NCI-H1417 (cell line): ENCODE measurements at places on chromosomes 2 and 18.

- no peak for DNase-seq
These were observed 4.2 kb upstream of the SFXN5 start for GRCh38 chr2:73075477-73076373.

DNA sequence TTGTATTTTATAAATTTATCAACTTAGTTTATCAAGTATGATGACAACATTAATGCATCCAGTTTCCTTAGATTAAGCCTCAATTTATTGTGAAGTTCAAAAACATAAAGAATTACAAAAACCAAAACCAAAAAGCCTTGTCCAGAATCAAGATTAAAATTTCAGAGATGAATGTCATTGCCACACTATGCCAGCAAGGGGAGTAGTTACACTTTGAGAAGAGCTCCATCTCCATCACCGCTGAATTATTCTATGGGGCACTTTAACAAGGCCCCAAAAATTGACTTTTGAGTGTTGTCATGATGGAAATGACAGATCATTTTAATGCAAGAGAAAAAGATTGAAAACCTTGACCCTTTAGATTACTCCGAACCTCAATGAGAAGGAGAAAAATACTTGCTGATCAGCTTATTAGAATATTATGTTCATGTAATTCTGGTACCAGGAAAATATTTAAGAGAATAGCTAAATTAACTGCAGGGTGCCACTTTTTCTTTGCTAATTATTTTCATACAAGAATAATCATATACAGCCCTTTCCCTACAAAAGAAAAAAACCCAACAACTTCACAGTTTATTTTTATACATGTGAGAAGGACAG lies 152.5 kb upstream of the AQP4 start:
- DNase-seq, result peak; percentile 33

DNA sequence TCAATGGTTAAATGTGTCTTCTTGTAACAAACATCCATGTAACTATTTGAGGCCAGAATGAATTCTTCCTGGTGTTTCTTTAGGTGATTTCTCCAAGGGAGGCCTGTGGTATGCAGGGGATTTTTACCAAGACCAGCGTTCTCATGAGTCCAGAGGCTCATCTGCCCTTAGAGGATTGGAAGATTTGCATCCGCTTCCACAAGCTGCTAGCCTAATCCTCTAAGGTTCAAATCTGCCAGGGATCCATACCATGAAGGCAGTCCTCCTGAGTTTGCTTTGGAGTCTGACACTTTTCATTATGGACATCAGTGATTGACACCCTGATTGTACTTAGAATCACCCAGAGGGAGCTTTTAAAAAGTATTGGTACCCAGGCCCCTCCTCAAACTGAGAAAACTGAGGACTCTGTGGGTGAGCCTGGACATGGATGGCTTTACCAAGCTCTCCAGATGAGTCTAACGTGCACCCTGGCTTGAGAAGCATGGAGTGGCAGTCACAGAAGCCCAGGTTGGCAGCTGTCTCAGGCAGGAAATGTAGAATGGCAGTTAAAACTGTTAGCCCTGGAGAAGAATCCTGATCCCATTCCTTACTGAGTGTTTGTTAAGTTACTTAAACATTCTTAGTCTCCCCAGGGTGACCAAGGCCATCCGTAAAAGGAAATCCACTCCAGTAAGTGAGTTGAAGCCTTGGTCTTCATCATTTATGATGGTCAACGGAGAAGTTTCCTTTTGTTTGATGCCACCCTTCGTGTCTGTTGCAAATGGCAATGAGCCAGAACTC lies 95.3 kb upstream of the RMDN2 start:
- DNase-seq, result no peak

GRCh38 chr2:67716895-67717396 lies 319.8 kb downstream of the ETAA1 start:
- DNase-seq, result no peak

- DNase-seq, result no peak
These were observed 144.7 kb upstream of the STK17B start for GRCh38 chr2:196316050-196316430.

DNA sequence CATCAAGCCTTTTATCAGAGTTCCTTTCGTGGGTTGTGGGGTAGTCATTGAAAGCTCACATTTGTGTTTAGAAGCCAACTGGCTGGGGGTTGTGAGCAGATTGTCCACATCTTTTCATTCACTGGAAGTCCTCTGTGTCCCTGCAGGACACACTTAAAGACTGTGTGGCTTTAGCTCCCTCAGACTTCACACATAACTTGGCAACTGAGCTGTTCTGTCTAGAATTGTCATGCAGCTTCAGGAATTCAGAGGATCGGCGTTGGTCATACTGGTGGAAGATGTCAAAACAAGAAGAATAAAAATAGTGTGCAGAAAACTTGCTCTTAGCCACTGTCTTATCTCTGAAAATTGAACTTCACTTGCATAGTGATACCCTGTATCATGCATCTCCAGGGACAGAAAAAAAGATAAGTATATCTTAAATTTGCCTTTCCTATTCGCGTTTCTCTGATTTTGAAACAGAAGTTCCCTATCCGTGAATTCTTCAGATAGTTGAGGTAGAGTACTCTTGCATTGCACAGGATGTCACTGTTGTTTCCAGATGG lies 49.6 kb downstream of the TRAPPC12 start:
- DNase-seq, result no peak

DNA sequence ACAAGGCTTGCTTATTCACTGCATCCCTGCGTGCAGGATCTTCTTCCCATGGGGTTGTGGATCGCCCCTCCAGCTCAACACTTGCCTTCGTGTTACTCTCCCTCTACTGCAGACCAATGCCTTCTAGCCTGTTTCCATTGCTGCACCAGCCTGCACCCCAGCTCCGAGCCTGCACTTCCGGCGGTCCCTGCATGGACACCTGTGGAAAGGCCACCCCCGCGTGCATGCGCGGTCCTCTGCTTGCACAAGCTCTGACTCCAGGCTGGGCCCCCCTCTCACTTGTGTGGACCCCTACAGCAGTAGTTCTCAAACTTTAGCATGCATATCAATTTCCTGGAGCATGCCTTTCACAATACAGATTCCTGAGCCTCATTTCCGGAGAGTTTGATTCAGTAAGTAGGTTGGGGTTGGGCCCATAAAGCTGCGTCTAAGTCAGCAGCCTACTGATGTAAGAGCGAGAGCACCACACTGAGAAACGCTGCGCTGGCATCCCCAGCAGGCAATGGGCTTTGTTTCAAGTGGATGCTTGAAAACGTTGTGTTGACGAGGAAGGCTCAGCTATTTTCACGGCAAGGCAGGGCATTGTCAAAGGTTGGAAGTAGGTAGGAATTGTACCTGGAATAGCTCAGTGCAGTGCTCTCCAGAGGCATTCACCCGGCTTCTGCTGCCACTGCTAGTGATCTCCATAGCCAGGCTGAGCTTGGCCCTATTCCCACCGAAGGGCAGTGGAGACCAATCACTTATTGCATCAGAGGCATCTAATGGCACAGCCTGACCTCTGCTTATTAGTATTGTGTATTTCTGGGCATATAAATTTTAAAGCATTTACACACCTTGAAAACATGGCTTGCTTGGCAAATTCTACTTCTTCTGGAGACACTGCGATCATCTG lies 32.6 kb downstream of the CREG2 start:
- DNase-seq, result no peak

DNA sequence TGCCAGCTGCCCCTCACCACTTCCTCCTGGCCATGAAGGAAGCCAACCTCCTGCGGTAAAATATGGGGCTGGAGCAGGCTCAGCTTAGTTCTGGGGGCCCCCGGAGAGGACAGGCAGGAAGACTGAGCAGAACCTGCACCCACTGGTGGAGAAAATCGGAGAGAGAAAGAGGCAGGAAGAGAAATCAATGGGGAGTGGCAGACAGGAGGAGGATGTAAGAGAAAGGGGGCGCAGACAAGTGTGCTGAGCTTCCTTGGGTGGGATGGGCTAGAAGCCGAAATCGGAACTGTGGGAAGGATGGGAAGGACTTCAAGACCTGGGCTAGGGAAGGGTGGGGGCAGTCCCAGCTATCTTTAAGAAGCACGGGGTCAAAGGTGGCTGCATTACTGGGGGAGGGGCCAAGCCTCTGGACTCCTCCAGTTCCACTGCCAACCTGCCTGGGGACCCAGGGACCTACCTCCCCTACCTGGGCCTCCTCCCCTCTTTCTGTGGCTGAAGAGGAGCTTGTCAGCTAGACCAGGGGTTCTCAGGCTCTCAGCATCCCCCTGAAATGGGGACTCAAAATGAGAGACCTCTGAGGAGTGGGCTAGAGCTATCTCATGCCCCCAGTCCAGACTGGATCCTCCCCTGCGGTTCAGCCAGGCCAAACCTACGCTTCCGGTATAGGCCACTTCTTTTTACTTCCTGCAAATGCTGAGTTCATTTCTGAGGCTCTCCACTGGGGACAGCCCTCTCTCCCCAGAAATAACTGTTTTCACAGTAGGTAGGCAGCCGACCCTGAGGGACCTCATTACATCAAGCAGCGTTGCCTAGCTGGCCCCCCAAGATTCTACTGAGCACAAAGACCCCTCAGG lies 33.6 kb upstream of the B3GNT7 start:
- no peak for DNase-seq

DNA sequence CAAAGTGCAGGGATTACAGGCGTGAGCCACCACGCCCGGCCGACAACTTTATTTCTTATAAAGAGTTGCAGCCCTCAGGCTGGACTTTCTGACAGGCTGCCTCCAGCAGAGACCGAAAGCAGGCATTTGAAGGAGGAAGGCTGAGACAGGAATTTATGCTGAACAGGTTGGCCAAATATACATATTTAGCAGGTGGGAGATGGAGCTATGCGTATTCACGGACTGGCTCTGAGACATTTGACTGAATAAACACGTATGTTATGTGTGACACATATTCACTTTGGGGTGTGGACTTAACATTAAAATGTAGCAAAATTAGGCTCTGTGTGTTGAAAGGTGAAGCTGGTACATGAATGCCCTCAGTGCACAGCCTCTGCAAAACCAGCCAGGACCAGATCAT lies 65.9 kb downstream of the SNTG2 start:
- DNase-seq, result no peak

- no peak for DNase-seq
These were observed 36.3 kb upstream of the NRXN1 start for GRCh38 chr2:51068237-51068636.

GRCh38 chr2:47239119-47239969 lies 84.2 kb upstream of the STPG4 start:
- DNase-seq, result peak; percentile 15

DNA sequence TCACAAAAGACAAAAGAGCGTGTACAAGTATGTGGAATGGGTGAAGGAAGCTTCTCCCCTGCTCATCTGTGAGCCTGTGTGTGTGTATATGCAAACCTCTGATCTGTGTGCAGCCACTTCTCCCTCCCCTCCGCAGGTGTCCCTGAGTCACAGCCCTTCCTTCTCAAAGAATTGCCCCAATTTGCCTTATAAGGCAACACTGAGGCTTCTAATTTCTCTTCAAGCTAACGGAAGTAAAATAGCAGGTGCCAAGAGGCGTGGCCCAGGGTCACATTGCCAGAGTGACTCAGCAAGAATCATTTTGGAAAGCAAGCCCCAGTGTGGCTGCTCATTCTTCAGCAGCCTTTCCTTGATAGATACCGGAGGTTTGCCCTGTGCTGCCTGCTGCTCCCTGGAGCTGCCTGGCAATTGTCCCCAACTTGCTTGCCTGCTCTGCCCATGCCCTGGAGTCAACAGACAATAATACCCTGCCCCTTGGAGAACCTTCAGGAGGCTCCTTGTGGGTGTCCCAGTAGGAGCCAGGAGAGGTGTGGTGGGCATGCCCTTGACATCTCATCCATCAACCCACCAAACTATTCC lies 37.3 kb upstream of the BMP10 start:
- peak; percentile 49 for DNase-seq

DNA sequence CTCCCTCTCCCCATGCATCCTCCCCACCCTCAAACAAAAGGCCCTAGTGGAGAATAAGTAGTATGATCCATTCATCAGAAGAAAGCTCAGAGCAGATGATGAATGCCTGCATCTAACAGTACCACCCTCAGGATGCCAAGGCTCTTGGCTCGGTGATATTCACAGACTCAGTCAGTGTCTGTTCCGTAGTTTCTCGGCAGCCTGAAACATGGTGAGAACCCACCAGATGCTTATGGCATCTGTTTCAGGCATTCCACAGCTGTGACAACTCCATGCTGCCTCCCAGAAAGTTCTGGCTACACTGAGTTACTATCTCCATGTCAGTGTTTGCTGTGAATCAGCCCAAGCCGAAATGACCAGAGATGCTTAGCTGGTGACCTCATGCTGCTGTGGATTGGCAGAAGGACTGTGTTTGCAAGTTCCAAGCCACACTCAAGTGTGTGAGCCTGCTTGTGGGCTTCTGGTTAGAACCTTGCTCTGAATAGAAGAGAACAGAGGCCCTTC lies 83.9 kb downstream of the WDSUB1 start:
- no peak for DNase-seq

DNA sequence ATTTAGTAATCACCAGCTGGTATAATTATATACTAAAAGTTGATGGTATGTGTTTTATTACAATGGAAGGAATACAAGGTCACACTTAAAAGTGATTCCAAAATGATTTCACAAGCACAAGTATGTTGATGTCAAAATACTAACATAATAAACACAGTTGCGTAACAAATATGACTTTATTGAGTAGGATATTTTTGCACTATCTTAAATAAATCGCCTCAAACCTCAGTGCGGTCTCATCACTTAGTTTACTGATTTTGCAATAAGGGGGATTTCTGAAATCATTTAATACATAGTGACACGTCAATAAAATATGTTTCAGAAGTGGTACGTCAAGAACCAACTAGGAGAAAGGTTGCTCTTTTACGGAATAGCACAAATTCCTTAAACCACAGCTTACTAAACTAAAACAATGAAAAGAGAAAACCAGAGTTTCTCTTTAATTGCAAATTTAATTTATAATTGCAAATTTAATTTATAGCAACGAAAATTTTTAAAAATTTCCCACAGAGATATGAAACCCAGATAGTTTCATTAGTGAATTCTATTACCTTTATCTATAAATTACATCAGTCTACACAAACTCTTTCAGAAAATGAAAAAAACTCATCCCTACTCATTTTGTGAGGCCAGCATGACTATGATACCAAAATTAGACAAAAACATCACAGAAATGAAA lies 304.0 kb upstream of the REG3G start:
- no peak for DNase-seq

DNA sequence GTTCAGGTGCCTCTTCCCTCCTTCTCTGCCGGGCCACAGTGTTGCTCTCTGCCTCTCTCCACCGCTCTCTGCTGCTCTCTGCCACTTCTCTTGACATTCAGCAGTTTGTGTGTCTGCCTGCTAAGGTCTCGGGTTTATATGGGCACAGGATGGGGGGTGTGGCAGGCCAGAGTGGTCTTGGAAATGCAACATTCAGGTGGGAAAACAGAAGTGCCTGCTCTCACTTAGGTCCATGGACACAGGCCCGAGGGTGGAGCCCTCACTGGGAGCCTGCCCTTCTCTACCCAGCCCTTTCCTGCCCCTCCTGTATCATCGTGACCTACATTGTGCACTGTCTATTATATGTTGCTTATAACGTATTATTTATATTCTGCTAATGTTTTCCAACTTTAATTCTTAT lies 120.8 kb upstream of the TMEM18 start:
- DNase-seq, result no peak

- no peak for DNase-seq
These were observed 18.7 kb upstream of the TMBIM1 start for GRCh38 chr2:218310853-218311540.

GRCh38 chr18:63765837-63766236 lies 9.4 kb upstream of the SERPINB7 start:
- no peak for DNase-seq
